ENCODE measurements at places on chromosomes 1 and 21.
A peak's percentile ranks its signal among the peaks of the same experiment; 100 is the strongest.

GRCh38 chr1:156725683-156726280, 2.5 kb upstream of the METTL25B start:
- DNase-seq, result peak; percentile 31

- no peak for DNase-seq
Observed at GRCh38 chr1:186236921-186237320, 138.1 kb downstream of the TPR start.

GRCh38 chr1:209815931-209816341, 10.0 kb upstream of the IRF6 start:
- DNase-seq, result no peak

GRCh38 chr1:147545133-147545532, 3.8 kb downstream of the BCL9 start:
- peak; percentile 72 for DNase-seq

- no peak for DNase-seq
Observed at GRCh38 chr1:159428536-159428935, 3.5 kb upstream of the OR10J4 start.

DNA sequence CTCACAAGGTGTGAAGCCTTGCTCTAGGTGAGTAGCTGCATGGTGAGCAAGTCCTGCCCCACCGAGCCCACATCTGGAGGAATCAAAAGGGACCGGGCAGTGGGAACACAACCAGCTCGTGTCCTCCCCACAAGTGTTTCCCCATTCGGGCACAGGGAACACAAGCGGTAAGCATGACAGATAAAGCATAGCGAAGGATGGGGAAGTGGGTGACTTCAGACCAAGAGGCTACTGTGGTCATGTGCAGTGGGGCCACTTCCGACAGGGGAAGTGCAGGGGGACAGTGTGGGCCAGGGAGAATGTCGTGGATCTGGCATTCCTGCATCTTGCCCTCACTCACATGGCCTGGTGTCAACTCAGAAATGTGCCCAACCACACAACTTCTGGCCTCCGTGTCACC, 306.2 kb downstream of the FAM72C start:
- DNase-seq, result no peak

- DNase-seq, result no peak
Observed at GRCh38 chr1:216210081-216210480, 213.2 kb downstream of the USH2A start.

DNA sequence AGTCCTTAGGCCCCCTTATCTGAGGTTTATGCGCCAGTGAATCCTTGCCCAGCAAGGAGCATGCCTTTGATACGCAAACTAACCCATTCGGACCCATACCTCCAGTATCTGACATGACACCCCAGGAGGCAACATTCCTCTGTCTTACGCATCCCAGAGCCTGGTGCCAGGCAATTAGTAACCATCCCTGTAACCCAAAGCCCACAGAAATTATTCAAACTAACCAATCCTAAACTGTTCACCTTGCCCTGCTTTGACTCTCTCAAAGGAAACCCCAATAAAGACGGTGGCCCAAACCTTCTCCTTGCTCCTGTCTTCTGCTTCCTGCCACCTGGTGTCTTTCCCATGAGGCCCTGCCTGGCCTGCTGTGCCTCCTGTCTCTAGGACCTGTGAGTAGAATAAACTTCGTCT, 36.4 kb downstream of the ZNF496 start:
- no peak for DNase-seq

DNA sequence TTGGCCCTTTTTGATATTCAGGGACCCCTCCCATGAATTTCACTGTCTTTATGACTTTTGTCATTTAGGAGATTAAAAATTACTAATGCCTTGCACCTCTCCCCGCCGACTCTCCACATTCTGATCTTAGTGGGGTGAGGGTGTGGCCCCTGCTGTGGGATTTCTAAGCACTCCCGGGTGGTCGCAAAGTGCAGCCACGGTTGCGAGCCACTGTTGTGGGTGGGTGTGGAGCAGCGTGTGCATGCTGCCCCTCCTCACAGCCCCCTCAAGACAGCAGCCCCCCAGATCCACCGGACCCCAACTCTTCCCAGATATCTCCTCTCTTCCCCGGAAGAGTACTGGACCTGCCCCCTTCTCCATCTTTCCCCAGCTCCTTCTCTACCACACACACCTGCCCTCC, 66.6 kb upstream of the EFHD2 start:
- DNase-seq, result no peak

DNA sequence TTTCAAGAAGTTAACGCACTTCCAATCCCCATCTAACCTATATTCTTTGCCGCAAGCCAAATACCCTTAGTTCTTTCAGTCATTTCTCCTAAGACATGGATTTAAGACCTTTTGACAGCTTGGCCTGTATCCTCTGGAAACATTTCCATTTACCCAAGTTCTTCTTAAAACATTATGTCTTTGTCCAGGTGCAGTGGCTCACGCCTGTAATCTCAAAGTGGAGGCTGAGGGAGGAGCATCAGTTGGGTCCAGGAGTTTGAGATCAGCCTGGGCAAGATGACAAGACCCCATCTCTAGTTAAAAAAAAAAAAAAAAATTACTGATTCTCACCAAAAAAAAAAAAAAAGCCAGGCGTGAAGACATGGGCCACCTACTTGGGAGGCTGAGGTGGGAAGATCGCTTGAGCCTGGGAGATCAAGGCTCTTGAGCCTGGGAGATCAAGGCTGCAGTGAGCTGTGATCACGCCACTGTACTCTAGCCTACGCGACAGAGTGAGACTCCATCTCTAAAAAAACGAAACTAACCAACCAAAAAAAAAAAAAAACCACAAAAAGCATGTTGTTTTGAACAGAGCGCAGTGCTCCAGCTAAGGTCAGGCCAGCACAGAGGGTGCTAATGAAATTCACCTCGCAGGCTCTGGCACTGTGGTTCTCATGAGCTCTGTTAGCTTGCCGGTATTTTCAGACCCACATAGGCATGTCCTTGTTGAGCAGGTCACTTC, 36.0 kb downstream of the NUAK2 start:
- DNase-seq, result no peak

DNA sequence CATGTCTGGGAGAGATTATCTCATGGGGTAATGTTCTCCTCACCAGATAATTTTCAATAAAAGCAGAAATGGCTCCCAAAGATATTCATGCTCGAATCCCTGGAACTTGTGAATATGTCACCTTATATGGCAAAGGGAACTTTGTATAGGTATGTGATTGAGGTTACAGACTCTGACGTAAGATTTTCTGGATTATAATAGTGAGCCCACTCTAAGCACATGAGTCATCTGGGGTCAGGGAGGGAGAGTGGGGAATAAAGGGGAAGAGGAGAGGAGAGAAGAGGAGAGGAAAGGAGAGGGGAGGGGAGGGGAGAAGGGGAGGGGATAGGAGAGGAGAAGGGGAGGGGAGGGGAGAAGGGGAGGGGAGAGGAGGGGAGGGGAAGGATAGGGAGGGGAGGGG, 1193.9 kb downstream of the PLA2G4A start:
- no peak for DNase-seq

Data from activated naive CD4-positive, alpha-beta T cell (primary cell).